ENCODE measurements at places on chromosomes 4 and X.

DNA sequence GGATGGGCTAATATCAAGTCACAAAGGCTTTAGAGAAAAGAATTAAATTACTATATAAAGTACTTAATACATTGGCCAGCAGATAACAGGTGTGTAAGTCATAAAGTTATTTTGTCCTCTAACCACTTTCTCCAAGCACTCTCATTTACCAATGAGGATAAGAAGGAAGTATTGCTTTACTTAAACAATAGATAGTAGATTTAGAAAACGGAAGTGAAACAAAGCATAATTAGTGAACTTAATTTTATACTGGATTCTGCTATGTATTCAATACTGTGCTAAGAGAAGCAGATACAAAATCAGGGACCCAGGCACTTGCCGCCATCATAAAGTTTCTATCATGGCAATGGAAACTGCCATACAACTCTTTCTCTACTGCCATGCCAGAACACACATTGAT, 24.0 kb downstream of the AFM start:
- no peak for DNase-seq

DNA sequence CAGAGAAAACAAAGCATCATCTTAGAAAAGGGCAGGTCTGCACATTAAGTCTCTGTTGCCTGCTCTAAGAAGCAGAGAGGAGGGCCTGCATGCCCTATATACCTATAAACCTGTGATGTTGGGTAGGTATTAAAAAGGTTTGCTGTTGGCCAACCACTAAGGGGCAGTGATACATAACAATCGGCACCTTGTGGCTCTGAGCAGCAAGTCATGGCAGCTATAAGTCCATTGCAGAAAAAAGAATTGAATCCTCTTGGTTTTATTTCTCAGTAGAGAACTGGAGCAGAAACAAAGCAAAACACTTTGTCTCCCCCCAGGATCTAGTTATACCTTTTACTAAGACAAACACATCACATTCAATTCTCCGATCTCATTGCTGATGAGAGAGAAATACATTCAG, 1364.4 kb downstream of the STIM2 start:
- DNase-seq, result no peak

DNA sequence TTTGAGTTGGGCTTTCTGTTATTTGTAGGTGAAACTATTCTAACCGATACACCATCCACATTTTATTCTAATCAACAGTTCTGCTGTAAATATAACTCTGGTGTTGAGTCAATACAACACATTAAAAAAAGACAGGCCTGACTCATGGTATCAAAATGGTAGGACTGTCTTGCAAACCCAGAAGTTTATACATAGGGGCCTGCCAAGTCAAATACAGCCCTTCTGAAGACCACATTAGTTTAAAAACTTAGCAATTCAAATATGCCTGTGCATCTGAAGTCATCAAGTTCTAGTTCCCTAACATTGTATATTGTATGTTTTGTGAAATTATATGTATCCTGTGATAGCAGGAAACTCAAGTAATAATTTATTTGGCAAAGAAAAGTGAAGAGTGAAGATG, 24.4 kb upstream of the PDE5A start:
- no peak for DNase-seq

- DNase-seq, result no peak
These were observed 107.0 kb downstream of the AGTR2 start for GRCh38 chrX:116277351-116278225.

DNA sequence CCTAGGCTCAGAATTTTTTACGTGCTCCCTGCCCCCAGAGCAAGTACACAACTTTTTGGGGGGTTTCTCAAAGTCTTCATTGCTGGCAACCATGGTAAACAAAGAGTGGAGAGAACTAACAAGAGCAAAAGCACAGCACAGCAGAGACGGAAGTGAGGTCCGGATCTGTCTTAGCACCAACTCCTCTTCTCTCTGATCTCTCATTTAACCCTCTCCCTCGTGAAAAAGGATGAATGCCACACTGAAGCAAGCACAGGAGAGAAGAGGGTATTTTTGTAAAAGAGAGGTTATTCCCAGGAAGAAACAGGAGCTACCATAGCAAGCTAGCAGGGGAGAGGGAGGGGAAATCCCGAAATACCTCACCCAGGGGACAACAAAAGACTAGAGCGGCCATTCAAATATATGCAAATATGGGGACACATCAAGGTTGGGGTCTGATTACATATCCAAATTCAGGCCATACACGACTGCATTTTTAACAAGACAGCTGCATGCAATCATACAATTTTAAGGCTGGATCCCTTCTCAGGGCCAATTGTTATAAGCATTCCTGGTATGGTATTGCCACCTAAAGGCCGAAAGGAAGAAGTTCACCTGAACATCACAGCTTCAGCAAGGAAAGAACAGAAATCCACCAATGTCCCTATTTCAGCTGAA, 46.6 kb downstream of the CD40LG start:
- peak; percentile 31 for DNase-seq

DNA sequence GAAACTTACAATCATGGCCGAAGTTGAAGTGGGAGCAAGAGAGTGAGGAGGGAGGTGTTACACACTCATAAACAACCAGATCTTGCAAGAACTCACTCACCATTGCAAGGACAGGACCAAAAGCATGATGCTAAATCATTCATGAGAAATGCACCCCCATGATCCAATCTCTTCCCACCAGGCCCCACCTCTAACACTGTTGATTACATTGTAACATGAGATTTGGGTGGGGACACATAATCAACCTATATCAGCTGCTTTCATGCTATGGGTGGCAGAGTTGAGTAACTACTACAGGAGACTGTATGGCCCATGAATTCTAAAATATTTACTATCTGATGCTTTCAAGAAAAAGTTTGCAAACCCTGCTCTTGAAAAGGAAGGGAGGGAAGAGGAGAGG, 155.1 kb downstream of the DEFB131A start:
- DNase-seq, result no peak

- no peak for DNase-seq
These were observed 138.0 kb upstream of the USP9X start for GRCh38 chrX:40947276-40947675.

DNA sequence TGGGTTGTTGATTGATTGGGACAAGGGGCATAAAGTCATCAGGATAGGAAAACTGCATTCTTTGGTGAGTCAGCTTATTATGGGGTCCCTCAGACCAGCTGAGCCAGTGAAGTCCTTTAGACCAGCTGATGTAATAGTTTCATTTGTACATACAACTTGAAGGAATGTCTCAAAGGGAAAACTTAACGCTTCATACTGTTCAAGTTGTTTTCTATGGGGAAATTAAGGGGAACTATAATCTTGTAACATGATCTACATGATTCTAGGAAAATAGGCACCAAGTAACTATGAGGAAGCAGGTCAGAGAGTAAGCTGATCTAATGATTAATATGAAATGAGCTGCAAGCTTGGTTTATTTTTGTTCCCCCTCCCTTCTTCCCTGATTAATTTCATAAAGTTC, 175.1 kb upstream of the GRID2 start:
- DNase-seq, result no peak

DNA sequence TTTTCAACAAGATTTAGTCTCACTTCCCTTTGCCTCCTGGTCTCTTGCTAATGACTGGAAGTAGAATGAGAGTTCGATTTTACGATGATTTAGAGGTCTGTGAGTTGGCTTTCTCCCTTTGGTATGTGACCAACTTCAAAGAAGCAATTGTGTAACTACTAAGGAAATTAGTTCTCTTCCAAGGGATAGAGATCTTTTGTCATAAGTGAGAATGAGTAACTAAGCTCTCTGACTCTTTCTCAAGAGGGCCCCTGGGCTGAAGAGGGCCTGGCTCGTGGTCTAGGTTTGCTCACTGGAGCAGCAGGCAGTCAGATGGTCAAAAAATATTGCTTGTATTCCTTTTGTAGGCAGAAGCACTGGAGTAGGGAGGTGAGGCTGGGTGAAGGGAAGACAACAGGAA, 176.3 kb downstream of the ENOX2 start:
- no peak for DNase-seq

DNA sequence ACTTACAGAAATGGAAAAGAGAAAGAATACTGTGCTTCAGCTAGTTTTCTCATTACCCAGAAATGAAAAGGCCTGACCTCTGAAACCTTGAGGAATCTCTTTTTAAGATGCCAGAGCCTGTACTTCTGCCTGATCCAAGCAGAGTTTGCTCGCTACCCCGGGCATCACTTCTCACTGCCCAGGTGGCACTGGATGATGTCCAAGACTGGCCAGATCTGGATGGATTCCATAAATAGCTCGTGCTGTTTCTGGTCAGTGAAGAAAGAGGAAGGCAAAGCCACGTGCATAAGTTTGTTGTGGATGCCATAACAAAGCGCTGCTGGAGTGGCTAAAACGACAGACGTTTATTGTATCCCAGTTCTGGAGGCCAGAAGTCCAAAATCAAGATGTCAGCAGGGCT, 133.5 kb downstream of the TBL1X start:
- no peak for DNase-seq

DNA sequence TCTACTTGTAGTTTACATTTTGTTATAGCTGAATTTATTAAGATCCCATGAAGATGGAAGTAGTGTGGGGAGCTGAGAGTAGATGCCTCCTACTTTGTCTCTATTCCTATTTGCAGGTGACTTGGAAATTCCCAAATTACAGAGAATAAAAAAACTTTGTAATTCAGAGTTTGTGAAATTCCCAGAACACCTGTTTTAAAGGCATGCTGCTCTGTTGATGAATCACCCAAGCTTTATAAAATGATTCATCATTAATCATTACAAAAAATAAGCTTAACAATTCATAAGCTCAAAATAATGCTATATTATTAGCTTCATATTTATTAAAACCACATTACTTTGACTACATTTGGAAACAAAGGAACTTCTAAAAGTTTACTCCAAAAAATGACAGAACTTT, 856.3 kb downstream of the RPA4 start:
- no peak for DNase-seq

- DNase-seq, result no peak
These were observed 493.8 kb upstream of the GALNT7 start for GRCh38 chr4:172674811-172675210.

All from hematopoietic multipotent progenitor cell treated with erythropoietin and hydrocortisone succinate and interleukin-3 and kit ligand, for 17 days (in vitro differentiated cells).